Activated CD4-positive, alpha-beta T cell treated with anti-CD3 and anti-CD28 coated beads, Interleukin-2, amount 50 U/mL, for 48 hours (primary cell): ENCODE measurements at places on chromosomes 12 and 14.

GRCh38 chr14:22118899-22119477, 445.4 kb upstream of the OR4E1 start:
- no peak for DNase-seq

GRCh38 chr12:52061470-52062166, 8.2 kb upstream of the ATG101 start:
- no peak for DNase-seq

GRCh38 chr12:42887657-42888056, 298.1 kb upstream of the PRICKLE1 start:
- DNase-seq = no peak

DNA sequence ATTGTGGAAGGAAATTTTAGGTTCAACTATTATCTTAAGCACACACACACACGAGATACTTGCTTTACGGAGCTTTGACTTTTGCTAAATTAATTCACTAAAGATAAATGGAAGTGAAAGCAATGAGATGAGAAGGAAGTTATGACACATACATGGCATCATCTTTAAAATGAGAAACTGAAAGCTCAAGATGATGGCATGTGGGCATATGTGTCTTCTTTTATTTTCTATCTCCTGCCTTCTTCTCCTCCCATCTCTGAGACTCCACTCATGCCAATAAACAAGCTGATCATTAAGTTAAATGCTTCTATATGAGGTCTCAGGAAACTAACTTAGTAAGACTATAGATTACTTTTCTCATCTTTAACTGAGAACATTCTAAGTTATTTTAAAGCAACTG, 216.7 kb downstream of the MED13L start:
- DNase-seq = no peak

- no peak for DNase-seq
Measured at GRCh38 chr12:114580306-114580705, 103.7 kb downstream of the TBX3 start.

DNA sequence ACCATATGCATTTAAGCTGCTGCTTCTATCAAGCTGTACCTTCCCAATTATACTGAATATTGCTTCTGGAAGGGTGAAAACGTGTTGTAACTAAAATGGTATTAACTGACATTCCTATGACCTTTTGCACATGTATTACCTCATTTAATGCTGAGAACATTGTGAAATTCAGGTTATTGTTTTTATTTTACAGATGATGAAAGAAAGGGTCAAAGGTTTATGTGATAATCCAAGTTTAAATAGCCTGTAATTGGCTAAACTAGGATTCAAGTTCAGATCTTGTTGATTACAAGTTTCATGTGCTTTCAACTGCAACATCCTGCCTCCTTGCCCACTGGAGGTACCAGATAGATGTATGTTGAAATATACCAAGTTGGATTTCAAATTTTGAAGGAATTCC, 433.3 kb upstream of the PRICKLE1 start:
- DNase-seq = no peak

GRCh38 chr12:89501793-89502192, 22.8 kb downstream of the GALNT4 start:
- DNase-seq = no peak

DNA sequence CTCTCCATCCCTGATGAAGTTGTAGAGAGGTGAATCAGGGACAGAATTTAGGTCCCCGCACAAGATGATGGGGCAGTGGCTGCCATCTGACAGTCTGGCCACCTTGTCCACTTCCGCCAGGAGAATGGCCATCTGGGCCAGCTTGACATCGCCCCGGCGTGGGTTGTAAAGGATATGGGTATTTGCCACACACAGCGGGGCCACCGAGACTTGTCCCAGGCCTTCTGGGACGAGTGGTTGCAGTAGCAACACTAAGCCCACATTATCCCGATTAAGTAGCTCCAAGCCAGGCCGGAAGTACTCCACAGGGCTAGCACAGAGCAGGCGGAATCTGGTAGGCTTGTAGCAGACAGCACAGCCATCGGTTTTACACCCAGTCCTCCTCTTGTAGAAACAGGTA, 6.2 kb downstream of the ANGEL1 start:
- no peak for DNase-seq

- no peak for DNase-seq
Measured at GRCh38 chr12:105025890-105026289, 39.8 kb downstream of the NOPCHAP1 start.

GRCh38 chr12:111171345-111171744, 197.6 kb downstream of the PHETA1 start:
- DNase-seq = no peak

- no peak for DNase-seq
Measured at GRCh38 chr14:20472536-20473169, 3.4 kb downstream of the PNP start.

DNA sequence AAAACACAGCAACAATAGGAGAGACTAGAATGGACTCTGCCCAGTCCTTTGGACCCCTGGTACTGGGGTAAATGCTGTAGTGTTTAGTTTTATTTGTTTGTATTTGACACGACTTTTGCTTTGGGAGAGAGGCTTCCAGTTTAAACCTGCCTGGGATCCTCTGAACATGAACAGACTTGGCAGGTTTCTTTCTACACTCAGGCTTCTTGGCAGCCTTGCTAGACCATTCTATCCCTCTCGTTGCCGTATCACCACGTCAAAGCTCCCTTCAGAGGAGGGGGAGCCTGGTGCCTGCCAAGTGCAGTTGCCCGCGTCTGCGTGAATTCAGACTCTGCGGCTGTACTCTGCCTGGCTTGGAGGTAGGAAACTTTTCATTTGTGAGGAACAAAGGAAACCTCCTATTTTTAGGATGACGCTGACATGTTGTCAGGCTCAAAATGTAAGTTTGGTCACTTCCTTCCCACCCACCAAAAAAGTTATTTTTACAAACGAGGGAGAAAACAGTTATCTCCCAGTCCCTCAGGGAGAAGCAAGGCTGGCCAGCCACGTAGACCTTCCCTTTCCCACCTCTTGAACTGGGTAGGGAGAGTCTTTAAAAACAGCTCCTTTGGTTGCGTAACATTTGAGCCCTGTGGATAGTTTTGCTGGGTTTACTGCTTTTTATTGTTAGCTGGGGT, 25.9 kb downstream of the CD9 start:
- DNase-seq = no peak

- DNase-seq = no peak
Measured at GRCh38 chr14:99075061-99075460, 196.9 kb downstream of the BCL11B start.

- DNase-seq = no peak
Measured at GRCh38 chr12:109930028-109930800, 30.1 kb downstream of the TCHP start.

DNA sequence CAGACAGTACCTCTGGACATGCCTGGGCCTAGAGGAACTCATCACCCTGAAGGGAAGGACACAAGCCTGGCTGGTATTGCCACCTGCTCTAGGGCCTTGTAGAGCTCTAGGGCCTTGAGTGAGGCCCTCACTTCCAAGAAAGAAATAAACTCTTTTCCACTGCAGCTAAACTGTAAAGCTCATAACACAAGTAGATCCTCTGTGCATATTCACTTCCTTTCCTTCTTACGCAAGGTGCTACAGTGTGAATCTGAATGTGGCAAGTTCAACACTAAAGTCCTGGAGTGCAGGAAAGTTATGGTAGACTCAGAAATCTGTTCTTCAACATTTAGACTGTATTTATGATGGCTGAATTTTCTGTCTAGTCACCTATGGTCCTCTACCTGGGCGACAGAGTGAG, 14.5 kb downstream of the RNASE3 start:
- DNase-seq = no peak

- no peak for DNase-seq
Measured at GRCh38 chr12:100020370-100020769, 35.6 kb upstream of the ANKS1B start.

GRCh38 chr12:43291516-43291915, 260.5 kb downstream of the ADAMTS20 start:
- DNase-seq = no peak

DNA sequence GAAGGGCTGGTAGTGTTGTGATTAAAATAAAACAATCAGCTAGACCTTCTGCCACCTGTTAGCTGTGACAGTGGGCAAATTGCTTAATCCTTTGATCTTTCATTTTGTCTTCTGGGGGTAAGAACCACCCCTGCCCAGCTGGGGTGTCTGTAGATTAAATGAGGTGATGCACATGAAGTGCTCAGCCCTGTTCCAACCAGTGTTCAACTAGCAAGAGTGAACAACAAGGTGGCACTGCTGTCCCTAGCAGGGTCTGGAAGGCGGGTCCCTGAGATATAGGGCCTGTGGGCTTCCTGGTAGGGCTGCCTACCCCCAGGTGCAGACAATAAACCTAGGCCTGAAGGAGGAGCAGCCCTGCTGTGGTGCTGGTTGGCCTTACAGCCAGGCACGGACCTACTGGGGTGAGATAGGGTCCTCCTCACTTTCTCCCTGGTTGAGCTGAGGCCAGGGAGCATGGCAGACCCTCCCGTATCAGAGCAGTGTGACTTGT, 60.6 kb downstream of the ARL6IP4 start:
- no peak for DNase-seq

DNA sequence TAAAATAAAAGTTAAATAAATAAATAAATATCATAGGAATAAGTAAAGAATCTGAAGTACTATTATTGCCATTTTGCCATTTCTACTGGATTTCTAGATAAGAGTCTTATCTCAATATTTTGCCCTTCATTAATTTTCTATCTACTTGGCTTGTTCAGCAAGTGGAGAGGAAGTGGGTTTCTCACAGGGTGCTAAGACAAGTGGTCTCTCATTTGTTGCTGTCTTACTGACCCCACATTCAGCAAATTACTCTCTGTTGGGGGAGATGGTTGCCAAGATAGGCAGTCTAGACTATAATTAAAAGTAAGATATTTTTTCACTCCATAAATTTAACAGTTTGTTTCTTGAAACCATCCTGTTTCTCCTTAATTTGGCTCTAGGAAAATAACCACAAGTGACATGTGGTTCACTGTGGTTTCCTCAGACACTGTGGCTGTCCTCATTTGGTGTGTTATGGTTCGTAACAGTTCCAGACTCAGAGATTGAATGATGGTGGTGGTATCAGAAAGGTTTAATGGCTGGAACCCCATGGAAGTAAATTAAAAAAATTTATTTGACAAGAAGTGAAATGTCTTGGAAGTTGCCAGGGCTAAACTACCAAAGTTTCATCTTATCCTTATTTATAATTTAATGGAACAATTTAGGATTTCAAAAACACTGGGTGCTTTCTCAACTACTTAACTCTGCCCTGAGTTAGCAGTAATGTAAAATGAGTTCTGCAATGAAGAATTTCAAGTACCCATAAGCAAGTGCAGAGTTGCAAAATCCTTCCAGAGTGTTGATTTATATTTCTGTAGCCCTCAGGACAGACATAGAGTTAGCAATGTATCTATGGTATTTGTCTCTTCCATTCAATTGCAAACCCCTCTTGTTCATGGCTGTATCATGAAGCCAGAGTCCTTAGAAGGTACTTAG, 214.8 kb downstream of the MSRB3 start:
- no peak for DNase-seq

DNA sequence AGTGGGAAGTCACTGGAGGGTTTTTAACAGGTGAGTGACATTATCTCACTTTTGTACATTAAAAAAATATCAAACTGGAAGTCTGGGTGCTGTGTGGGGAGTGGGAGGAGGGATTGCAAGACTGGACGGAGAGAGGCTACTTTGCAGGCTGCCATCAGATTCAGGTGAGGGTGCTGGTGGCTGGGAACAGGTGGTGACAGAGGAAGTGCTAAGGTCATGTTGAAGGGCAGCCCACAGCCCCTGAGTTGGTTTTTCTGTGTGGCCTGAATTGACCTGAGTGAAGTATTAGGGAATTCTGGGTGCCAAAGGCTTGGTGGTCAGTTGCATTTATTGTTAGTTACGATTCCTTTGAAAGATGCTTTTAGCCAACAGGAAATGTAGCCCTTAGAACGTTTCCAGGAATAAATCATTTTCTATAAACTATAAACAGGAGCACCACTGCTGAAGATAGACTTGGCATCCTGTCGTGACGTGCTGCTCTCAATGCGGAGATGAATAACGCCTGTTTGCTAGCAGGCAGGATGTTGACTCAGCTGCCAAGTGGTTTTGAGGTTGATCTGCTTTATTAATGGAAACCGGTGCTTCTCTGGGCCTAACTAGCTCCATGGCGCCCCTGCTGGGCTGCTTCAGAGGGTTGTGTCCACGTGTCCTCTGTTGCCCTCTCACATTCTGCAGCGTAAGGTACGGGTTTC, 707.5 kb upstream of the TMEM132C start:
- peak; percentile 82 for DNase-seq

DNA sequence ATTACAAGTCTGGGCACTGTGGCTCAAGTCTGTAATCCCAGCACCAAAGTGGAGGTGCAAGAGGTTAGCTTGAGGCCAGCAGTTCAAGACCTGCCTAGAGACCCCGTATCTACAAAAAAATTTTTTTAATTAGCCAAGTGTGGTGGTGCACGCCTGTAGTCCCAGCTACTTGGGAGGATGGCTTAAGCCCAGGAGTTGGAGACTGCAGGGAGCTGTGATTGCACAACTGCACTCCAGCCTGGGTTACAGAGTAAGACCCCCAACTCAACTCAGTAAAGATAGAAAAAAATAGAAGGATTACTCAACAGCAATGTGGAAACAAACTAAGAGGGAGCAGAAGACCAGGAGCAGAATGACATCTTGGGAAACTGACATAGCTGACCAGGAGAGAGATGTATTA, 13.3 kb downstream of the SBNO1 start:
- no peak for DNase-seq

DNA sequence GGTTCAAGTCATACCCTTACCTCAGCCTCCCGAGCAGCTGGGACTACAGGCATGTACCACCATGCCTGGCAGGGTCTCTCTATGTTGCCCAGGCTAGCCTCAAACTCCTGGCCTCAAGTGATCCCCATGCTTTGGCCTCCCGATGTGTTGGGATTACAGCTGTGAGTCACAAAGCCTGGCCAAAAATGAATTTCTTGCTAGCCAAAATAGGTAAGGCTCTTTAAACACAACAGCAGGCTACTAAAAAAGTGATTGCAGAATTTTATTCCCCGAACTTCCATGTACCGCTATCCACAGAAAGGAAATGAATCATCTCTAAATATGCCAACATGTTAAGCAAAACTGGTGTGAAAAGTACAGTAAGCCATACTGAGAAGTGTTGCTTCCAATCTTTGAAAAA, 50.6 kb downstream of the WDHD1 start:
- no peak for DNase-seq

DNA sequence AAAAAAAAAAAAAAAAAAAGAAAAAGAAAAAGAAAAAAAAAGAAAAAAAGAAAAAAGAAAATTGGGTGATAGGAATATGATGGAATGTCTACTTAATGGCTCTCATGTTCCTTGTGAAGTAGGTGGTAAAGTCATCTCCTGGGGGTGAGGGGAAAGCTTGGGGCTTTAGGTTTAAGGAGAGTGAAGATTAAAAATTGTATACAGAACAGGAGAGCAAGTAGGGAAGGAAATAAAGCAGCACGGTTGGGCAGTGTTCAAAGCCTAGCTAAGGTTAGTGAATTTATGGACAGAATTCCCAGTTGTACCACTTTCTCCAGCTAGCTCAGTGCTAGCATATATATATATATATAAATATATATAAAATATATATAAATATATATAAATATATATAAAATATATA, 40.0 kb upstream of the SLC2A13 start:
- DNase-seq = no peak

- DNase-seq = peak; percentile 20
Measured at GRCh38 chr12:48788854-48789775, at the start of gene ADCY6. Gene ADCY6 (minus strand): TSS chr12:48789089. CDS start chr12:48783434, 5,655 bp downstream.

GRCh38 chr12:48459259-48459658, 13.1 kb upstream of the ANP32D start:
- no peak for DNase-seq

- no peak for DNase-seq
Measured at GRCh38 chr12:46177837-46178608, 90.8 kb downstream of the SLC38A1 start.
